ENCODE measurements at places on chromosomes 12 and 14.

- no peak for DNase-seq
Observed at GRCh38 chr12:123139926-123140675, 10.8 kb downstream of the PITPNM2 start.

DNA sequence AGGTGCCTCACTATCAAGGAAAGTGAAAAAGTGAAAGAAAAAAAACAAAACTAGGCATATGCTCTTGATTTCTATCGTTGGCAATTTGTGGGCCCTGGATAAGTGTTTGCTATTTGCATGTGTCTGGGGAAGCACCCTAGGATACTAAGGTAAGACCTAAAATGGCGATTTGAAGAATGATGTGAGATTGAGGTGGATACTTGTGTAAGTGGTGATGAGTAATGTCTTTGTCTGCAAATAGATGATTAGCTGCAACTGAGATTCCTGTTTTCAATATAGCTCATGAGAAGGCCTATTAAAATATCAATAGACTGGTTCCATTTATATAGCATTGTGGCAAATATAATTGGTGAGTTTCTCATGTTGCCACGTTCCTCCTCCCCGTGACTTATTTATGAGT is 261.7 kb downstream of the NEDD1 start:
- DNase-seq: no peak

- no peak for DNase-seq
Observed at GRCh38 chr14:76765461-76765931, 4.2 kb downstream of the VASH1 start.

- DNase-seq: no peak
Observed at GRCh38 chr14:93163564-93163963, 21.1 kb downstream of the MOAP1 start.

DNA sequence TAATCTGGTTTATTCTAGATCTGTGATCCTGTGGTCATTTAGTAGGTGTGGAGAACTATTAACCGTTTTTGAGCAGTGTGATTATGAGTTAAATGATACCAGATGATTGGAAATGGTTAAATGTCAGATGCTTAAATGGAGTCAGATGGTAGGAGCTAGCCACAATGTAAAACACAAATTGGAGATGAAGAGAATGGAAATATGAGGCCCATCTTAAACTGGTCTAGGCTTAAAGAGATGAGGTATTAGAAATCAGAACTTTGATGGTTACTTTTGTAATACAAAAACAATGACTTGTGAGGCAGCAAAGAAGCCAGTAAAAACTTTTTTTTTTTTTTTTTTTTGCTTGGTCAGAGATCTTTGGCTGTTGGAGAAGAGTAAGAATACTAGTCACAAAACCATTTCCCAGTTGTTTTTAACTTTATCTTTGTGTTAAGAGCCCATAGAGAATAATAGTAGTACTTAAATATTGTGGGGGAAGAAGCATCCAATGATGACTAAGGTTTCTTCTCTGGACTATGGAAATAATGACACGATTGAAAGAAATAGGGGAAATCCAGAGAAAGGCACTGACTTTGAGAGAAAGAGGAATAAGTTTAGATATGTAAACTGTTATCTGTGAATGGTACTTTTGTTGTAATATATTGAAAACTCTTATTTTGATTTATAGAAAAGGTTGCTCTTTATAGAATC is 95.9 kb downstream of the WNK1 start:
- DNase-seq: no peak

DNA sequence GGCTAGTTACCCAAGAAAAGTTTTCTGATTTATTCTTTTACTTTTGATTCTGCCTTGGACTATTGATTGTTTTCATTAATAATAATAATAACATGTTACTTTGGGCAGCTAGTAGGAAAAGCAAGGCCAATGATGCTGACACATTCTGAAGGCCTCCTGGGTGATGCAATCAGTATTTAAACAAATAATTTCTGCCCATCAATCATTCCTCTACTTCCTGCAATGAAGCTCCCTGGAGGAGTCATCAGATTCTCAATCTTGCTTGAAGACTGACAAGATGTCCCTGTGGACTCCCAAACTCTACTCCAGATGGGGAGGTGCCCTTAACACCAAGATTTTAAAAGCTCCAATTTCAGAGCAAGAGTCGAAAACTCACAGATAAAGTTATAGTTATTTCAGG is at the start of gene SPX:
SPX (plus strand) TSS at position 244 of the 400 bp plus-strand sequence. CDS start 177 bp downstream, outside the sequence.
- no peak for DNase-seq

DNA sequence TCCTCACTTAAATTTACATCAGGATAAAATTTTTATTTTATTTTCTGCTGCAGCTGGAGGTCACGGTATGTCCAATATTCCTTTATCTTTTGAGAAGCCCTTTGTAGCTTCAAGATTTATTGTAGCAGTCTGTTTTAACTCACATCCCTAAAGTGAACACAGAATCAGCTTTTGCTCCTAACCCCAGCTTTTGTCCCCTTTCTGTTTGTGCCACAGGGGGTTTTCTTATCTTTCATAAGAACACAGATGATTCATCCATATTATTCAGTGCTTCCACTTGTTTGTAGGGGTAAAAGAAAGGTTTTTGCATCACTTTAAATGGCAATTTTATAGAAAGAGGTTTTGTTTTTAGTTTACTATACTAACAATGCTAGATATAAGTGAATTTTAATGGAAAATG is 21.8 kb upstream of the PIK3C2G start:
- DNase-seq: no peak

- DNase-seq: no peak
Observed at GRCh38 chr12:93039930-93040329, 110.8 kb upstream of the EEA1 start.

- no peak for DNase-seq
Observed at GRCh38 chr12:18158774-18159557, 69.0 kb upstream of the RERGL start.

GRCh38 chr14:39015360-39015961 is 87.6 kb downstream of the SEC23A start:
- DNase-seq: no peak

DNA sequence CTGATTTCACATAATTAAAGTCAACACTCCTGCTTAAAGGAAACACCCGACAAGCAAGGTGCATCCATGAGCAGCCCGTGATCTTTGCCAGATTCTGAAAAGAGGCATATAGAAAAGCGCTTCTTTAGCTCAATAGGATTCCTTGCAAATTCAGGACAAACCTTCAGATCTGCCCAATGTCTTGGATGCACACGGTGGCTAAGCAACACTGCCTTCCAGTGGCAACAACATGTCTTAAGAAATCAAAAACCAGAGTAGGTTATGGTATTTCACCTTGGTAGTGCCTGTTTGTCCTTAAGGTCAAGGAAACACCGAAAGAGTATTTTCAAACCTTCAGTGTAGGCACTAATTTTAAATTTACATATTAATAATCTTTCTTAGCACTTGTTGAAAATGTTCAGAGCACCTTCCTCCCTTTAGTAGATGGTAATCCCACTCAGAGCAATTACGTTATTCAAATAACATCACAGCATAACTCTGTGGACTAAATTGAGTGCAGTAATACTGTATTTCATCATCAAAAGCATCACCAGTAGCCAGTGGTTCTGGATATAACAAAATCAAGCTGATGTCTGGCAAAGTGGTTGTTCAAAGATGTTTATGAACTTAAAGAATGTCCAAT is 58.0 kb upstream of the CDKN3 start:
- no peak for DNase-seq
